ENCODE measurements at places on chromosomes 4 and X. TPM values are rescaled to one million over a fixed set of nuclear protein-coding genes. Genes with fewer than 3 reads are reported as not detected.

DNA sequence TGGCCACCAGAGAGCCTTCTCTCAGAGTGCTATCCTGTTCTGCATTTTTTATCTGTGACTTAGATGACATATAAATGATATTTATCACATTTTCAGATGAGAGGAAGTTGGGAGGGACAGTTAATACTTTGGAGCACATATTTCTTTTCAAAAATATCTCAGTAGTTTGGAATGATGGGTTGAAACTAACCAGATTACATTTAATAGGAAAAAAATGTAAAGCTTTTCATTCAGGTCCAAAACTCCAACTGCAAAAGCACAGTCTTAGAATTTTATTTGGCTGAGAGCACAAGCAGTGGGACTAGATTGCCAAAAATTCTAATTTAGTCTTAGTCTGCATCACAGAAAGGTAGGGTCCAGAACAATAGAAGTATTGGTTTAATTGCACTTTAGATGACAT lies 248.2 kb upstream of the TEX13A start:
- no peaks in the 10 kb centered on the region for H3K4me1 ChIP-seq
- no peaks in the 10 kb centered on the region for H3K27me3 ChIP-seq
- H3K27ac ChIP-seq = no peak overlapping the region
- no peak overlapping the region for H3K4me3 ChIP-seq

DNA sequence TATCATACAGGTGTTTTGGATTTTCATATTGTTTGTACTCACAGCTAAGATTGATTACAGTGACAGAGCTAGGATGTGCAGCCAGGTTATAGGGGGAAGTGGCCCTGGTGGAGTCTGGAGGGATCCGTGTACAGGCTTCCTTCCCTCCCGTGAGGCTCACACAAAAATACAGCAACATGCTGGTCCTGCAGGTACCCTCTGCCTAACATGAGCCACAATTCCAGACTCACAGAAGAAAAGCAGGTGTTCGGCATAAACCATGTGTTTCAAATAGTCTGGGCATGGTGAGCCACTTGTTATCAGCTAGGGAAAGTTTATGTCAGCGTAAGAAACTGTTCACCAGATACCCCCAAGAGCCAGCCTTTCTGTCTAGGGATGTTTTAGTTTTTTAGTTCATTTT lies 82.9 kb downstream of the HTT start:
- H3K4me1 ChIP-seq = no peaks in the 10 kb centered on the region
- no peak for DNase-seq
- H3K27ac ChIP-seq = no peak overlapping the region
- H3K36me3 ChIP-seq = peaks cover 58% of the 10 kb centered on the region
- no peaks in the 10 kb centered on the region for H3K27me3 ChIP-seq

DNA sequence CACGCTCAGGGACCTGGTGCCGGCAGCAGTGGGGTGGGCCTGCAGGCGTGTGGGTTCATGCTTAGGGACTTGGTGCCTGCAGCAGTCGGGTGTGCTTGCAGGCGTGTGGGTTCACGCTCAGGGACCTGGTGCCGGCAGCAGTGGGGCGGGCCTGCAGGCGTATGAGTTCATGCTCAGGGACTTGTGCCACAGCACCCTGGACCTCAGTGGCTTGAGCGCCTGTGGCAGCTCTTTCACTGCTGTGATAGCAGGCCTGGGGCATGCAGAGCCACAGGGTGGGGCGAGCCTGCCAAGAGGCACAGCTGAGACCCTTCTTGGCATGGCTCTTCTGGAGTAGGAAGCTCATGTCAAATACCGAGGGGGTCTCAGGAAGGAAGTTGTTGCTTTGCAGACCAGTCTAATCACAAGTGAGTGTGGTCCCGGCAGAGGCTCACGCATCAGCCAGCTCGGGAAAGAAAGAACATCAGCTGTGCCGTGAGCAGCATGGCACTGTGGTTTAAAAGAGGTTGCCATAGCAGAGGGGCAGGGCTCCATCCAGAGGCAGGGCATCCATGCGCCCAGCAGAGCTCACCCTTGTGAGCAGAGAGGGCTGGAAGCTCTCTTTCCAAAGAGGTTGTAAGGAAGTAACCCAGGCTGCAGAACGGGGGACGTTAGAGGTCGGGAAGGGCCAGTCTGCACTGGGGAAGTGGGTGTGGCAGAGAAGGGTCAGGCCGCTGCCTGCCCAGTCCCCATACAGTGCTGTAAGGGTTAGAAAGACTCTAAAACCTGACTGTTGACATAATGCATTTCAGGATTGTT lies 21.1 kb downstream of the PIGG start:
- no peaks in the 10 kb centered on the region for H3K4me1 ChIP-seq
- no peak for DNase-seq
- no peak overlapping the region for H3K27ac ChIP-seq
- H3K36me3 ChIP-seq = peaks cover 85% of the 10 kb centered on the region
- no peaks in the 10 kb centered on the region for H3K27me3 ChIP-seq

GRCh38 chr4:68249434-68249833 lies 3.9 kb upstream of the TMPRSS11B start:
- peak overlapping the region; percentile 61 for H3K27ac ChIP-seq
- no peak for DNase-seq
- H3K27me3 ChIP-seq = no peaks in the 10 kb centered on the region
- no peak overlapping the region for H3K4me3 ChIP-seq
- H3K36me3 ChIP-seq = peaks cover 2% of the 10 kb centered on the region
- peaks cover 9% of the 10 kb centered on the region for H3K4me1 ChIP-seq

DNA sequence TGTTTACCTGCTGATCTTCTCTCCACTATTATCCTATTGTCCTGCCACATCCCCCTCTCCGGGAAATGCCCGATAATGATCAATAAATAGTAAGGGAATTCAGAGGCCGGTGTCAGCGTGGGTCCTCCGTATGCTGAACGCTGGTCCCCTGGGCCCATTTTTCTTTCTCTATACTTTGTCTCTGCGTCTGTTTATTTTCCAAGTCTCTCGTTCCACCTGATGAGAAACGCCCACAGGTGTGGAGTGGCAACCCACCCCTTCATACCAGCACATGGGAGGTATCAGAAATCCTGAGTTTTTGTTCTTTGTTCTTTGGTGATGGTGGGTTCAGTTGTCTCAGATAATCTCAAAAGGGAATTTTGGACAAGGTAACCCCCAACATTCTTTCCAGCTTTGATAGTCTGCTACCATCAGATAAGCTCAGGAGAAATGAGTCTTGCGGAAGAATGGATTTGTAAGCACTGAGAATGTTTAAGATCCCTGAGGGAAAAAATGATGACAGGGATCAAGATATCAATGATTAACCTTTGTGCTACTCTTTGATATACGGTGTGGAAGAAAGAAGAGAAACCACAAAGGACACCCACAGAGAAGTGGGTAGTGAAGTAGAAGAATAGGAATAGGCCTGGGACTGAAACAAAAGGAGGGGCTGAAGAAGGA lies 117.9 kb downstream of the CEP44 start:
- no peak overlapping the region for H3K27ac ChIP-seq
- no peak overlapping the region for H3K4me3 ChIP-seq
- H3K27me3 ChIP-seq = no peaks in the 10 kb centered on the region
- no peaks in the 10 kb centered on the region for H3K4me1 ChIP-seq
- H3K36me3 ChIP-seq = no peaks in the 10 kb centered on the region
- no peak for DNase-seq

GRCh38 chr4:81120055-81120454 lies 89.5 kb downstream of the BMP3 start:
- no peaks in the 10 kb centered on the region for H3K27me3 ChIP-seq
- H3K4me1 ChIP-seq = no peaks in the 10 kb centered on the region
- H3K4me3 ChIP-seq = no peak overlapping the region
- no peak overlapping the region for H3K27ac ChIP-seq
- H3K36me3 ChIP-seq = no peaks in the 10 kb centered on the region

Gene HMX1
- total RNA-seq = not detected

- DNase-seq = no peak
- H3K4me1 ChIP-seq = no peaks in the 10 kb centered on the region
- H3K27me3 ChIP-seq = peaks cover 8% of the 10 kb centered on the region
- H3K36me3 ChIP-seq = no peaks in the 10 kb centered on the region
- no peak overlapping the region for H3K27ac ChIP-seq
These were observed 92.3 kb downstream of the PRDM5 start for GRCh38 chr4:120830204-120830603.

DNA sequence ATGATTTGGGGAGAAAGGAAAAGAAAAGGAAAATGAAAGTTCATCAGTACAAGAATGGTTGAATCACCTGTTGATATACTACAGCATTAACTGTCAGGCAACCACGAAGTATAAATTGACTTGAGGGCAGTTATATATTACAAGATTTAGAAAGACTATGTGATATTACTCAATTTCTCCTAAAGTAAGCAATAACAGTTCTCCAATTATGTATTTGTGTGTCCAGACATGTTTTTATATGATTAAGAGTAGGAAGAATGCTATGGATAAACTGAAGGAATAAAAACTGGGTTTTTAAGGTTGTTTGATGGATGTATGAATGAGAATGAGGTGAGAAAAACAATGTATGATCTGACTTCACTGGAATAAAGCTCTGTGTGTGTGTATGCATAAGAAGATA lies 2234.4 kb downstream of the ARAP2 start:
- DNase-seq = no peak
- no peaks in the 10 kb centered on the region for H3K36me3 ChIP-seq
- H3K4me3 ChIP-seq = no peak overlapping the region
- H3K4me1 ChIP-seq = no peaks in the 10 kb centered on the region
- H3K27me3 ChIP-seq = no peaks in the 10 kb centered on the region

GRCh38 chrX:83934220-83934619 lies 73.3 kb downstream of the CYLC1 start:
- no peak overlapping the region for H3K4me3 ChIP-seq
- H3K27ac ChIP-seq = no peak overlapping the region
- H3K4me1 ChIP-seq = no peaks in the 10 kb centered on the region
- H3K27me3 ChIP-seq = no peaks in the 10 kb centered on the region

Gene NR3C2
- 5.0 TPM for total RNA-seq

GRCh38 chr4:7058792-7059191 lies 9.1 kb downstream of the GRPEL1 start:
- peaks cover 28% of the 10 kb centered on the region for H3K4me1 ChIP-seq
- peaks cover 66% of the 10 kb centered on the region for H3K36me3 ChIP-seq
- no peak overlapping the region for H3K4me3 ChIP-seq
- no peak for DNase-seq

- H3K4me3 ChIP-seq = no peak overlapping the region
- peaks cover 1% of the 10 kb centered on the region for H3K4me1 ChIP-seq
- no peak overlapping the region for H3K27ac ChIP-seq
These were observed 30.6 kb downstream of the RFC1 start for GRCh38 chr4:39335566-39335965.

- no peak overlapping the region for H3K4me3 ChIP-seq
- H3K27me3 ChIP-seq = peaks cover 10% of the 10 kb centered on the region
- DNase-seq = no peak
- no peaks in the 10 kb centered on the region for H3K4me1 ChIP-seq
These were observed 196.2 kb downstream of the SNCA start for GRCh38 chr4:89640620-89641366.

Gene PSAPL1
- total RNA-seq = not detected

DNA sequence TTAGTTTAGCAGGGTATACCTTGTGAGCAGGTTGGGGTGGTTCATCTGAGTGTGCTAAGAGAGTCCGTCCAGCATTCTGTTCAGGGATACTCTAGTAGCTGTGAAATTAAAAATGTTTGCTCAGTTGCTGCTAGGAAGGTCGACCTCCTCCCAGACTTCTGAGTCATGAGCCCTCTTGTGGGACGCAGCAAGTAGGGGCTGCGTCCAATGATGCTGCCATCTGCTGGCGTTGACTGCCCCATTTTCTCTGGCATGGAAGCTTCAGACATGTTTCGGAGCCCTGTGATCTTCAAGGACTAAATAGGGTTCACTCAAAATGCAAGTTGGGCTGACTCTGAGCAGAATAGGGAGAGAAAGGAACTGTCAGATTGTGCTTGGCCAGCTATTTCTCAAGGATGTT lies 201.0 kb upstream of the ARSJ start:
- no peaks in the 10 kb centered on the region for H3K4me1 ChIP-seq
- no peak overlapping the region for H3K4me3 ChIP-seq
- H3K36me3 ChIP-seq = no peaks in the 10 kb centered on the region
- no peak for DNase-seq

- H3K36me3 ChIP-seq = no peaks in the 10 kb centered on the region
- no peaks in the 10 kb centered on the region for H3K27me3 ChIP-seq
- H3K4me1 ChIP-seq = no peaks in the 10 kb centered on the region
These were observed 97.3 kb downstream of the RS1 start for GRCh38 chrX:18574591-18574990.

Gene CYLC1
- not detected for total RNA-seq

GRCh38 chr4:3519468-3520264 lies 12.6 kb downstream of the LRPAP1 start:
- no peaks in the 10 kb centered on the region for H3K27me3 ChIP-seq
- H3K4me1 ChIP-seq = no peaks in the 10 kb centered on the region
- DNase-seq = no peak
- H3K27ac ChIP-seq = no peak overlapping the region
- no peak overlapping the region for H3K4me3 ChIP-seq
- peaks cover 30% of the 10 kb centered on the region for H3K36me3 ChIP-seq

Gene FGF13
- total RNA-seq = not detected

DNA sequence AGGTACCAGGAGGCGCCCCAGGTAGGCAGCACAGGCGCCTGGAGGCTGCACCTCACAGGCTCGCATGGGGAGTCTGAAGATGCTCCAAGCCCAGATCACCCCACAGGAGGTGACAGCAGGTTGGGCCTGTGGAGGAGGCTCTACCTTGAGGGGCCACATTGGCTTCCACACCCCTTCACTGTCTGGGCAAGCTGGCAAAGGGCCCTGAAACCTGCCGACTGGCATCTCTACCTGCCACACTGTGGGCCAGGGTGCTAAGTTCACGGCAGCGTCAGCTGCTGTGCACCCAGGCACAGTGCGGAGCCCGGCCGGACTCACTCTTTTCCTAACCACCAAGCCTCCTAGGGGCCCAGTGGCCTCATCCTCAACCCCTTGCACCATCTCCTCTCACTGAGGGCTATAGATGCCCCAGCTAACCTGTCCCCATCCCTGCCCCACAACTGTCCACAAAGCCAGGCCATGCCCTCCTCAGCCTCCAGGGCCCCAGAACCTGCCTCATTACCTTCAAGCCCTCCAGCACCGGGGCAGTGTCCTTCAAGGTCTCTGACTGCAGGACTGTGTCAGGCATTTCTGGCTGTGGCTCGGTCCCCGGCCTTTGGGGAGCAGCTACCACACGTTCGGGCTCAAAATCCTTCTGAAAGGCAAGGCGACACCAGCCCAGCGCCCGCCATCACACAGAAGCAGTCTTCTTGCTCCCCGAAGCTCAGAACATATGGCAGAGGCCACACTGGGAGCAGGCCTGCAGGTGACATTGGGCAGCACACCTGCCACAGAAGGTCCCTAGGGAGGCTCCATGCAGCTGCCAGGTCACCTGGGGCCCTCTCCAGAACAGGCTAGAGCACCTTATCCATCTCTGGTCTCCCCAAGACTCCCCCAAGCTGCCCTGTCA lies 28.8 kb downstream of the FGFR3 start:
- H3K27me3 ChIP-seq = no peaks in the 10 kb centered on the region
- H3K4me1 ChIP-seq = no peaks in the 10 kb centered on the region
- no peak overlapping the region for H3K27ac ChIP-seq
- no peak overlapping the region for H3K4me3 ChIP-seq
- peaks cover 26% of the 10 kb centered on the region for H3K36me3 ChIP-seq

- H3K27me3 ChIP-seq = no peaks in the 10 kb centered on the region
- H3K36me3 ChIP-seq = no peaks in the 10 kb centered on the region
- no peak overlapping the region for H3K27ac ChIP-seq
These were observed 460.3 kb downstream of the SPRY1 start for GRCh38 chr4:123856689-123857545.

Gene CT45A2
- not detected for total RNA-seq

Gene ZDHHC15
- 0.03 TPM for total RNA-seq
